ENCODE measurements at places on chromosomes 11 and 22.

GRCh38 chr22:46951350-46951749 lies 188.9 kb downstream of the TBC1D22A start:
- DNase-seq: no peak

DNA sequence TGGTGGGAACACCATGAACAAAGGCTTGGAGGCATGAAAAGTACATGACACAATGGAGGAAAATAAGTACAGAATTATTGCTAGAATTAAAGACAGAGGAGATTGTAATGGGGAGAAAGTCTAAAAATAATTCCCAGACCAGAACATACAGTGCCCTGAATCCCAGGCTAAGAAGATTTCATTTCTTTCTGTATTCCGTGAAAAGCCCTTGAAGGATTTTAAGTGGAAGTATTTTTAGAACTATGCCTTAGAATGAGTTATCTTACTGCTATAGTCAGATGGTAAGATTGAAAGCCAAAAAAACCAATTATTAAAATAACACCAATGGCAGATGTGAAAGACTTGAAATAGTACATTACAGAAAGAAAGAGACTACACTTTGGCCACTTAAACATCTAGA lies 36.1 kb upstream of the SLC5A12 start:
- DNase-seq: no peak

- DNase-seq: no peak
These were observed 630.2 kb downstream of the BRD1 start for GRCh38 chr22:49197505-49197904.

DNA sequence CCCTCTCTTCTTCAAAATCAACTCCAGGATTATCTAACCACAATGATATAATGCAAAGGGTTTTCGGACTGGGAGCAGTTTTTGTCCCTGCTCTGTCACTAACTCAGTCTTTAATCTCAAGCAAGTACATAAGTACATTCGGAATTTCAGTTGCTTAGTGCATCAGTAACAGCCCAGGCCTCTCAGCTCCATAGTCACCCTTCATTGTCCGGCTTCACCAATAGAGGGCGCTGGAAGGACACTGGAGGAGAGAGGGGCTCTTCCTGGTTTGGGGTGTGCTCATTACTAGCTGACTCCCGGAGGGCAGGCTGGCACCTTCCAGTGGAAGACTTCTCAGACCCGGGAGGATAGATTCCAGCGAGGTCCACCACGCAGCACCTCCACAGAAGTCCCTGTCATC lies 90.4 kb upstream of the PDGFD start:
- DNase-seq: peak; percentile 58

DNA sequence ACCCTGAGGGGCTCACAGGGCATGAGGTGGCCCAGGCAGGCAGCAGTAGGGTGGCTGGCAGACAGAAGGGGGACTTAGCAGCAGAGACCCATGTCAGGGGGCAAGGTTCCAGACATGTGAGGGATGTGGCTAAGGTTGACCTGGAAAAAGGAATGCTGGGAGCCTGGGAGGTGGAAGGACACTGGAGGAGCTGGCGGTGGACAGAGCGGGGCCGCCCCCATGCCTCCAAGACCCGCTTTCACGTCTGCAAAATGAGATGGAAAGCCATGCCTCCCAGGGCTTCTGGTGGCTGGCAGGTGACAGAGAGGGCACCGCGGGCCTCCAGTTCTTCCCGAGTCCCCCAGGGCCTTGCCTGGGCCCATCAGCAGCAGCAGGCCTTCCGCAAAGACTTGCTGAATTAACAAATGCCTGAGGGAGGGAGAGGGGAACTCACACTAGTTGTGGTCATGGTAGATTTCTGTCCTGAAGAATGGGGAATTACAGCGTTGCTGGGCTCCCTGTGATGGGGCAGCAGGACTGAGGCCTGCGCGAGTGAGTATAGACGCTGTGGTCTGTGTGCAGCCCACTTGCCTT lies 23.1 kb upstream of the SOX10 start:
- DNase-seq: no peak

GRCh38 chr22:45230026-45230721 lies 10.5 kb downstream of the KIAA0930 start:
- no peak for DNase-seq

- DNase-seq: no peak
These were observed 5.1 kb downstream of the EFEMP2 start for GRCh38 chr11:65867284-65868071.

DNA sequence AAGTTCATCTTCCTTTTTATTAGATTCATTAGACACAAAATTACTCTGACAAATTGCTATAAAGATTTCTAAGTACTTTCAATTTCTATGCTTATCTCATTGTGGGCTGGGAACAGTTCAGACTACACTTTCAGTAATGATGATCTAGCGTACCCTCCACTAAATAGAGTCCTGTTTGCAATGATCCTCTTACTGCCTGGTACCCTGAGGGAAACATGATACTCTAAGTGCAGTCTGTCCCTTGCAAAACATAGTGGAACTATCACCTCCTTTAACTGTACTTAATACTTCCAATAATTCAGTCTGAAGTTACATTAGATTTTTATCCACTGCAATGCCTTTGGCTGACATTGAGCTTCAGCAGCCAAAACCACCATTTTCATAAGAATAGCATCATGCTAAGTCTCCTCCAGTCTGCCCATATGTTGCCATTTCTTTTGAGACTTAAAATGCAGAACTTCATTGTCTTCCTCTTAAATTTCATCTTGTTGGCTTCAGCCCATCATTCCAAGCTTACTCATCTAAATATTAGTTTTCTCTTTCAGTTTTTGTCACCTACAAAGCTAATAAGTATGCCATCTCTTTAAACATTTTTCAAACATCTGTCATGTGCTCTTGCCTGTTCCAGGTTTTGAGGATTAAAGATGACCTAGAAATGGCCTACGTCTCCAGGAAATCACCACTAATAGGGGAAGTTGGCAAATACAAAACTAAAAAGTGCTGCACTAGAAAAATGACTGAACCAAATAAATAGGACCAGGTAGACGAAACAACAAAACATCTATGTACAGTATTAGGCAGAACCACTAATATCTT lies 55.5 kb downstream of the PAK1 start:
- peak; percentile 8 for DNase-seq

DNA sequence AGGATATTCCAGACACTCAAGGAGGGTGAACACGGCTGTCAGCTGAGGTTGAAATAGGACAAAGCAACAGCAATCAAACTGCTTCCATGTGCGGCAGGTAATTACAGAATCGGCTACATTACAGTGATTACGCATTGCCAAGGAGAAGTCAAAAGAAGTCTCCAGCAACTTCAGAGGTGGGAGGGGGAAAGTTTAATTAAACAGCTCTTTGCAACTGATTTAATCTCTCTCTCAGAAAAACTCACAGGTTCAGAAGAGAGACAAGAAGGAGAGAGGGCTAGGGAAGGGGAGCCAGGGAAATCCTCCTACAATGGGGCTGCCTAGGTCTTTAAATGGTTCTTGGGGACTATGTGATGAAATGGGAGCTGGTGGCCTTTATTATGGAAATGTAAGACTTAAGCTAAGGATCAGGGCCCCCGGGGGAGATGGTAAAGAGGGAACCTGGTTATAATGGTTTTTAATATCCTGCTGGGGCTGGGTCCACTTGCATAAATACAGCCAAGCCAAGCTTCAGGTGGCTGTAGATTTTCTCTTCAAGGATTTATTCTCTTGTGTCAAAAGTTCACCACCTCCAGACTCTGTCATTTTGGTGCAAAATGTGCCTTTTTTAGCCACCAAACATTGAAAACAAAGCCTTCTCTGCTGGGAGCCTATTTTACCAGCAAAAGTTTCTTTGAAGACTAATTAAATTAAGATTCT lies 354.7 kb upstream of the NARS2 start:
- DNase-seq: no peak

- no peak for DNase-seq
These were observed 1.6 kb downstream of the IRF7 start for GRCh38 chr11:614021-614622.

- no peak for DNase-seq
These were observed 817.0 kb downstream of the NTM start for GRCh38 chr11:132187386-132187785.

- DNase-seq: peak; percentile 42
These were observed 634 bp downstream of the TIMM8B start for GRCh38 chr11:112085822-112086421.

DNA sequence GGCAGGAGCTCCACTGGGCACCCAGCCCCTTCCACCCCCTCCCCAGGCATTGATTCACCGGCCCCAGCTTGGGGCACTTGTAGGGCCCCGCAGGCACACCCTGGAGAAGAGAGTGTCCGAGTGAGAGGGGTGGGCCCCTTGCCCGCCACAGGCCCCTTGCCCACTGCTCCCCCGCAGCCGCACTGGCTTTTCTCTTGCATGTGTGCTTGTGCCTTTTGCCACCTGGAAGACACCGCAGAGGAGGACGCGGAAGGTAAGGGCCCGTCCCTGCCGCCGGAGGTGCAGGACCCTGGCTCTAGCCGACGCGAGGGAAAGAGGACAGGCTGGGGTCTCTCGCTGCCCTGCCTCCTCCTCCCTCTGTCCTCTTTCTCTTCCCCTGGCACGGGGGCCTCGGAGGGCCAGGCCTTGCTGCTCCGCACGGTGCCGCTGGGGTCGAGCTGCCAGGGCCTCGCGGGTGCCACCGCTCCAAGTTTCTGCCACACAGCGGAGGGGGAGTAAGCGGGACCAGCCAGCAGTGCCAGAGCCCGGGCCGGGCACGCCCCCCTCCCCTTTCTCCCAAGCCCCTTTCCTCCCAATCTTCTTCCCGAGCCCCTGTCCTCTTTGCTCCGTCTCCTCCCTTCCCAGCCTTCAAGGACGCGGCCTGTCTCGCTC lies 9.5 kb downstream of the TNNT3 start:
- DNase-seq: no peak

- no peak for DNase-seq
These were observed 118.9 kb upstream of the NECTIN1 start for GRCh38 chr11:119847853-119848252.

GRCh38 chr22:42711281-42711731 lies 9.4 kb downstream of the A4GALT start:
- DNase-seq: no peak
